ENCODE measurements at places on chromosomes 3 and 15.
A peak's percentile ranks its signal among the peaks of the same experiment; 100 is the strongest.

DNA sequence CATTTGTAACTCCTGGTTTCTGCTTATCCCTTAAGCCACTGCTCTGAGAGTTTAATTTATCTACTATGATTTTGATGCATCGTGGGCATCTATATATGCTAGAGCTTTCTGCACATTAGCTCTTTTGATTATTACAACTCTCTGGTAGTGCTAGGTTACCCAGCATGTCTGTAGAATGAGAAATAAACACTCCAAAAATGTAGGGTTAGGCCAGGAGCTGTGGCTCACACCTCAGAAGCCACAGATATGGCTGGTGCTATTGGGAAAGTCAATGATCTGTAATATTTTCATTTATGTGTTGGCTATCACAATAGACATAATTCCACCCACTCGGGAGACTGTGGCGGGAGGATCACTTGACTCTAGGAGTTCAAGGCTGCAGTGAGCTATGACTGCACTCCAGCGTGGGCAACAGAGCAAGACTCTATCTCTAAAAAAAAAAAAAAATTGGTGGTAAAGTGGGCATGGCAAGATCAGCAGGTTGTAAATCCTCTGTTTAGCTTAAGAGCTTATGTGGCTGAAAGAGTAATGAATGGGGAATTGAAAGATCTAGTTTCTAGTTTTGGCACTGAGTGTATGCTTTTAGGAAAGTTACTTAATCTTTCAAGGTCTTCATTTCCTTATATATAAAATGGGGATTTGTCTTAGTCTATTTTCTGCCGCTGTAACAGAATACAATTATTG lies 6.3 kb downstream of the TIGIT start:
- no peak for DNase-seq

GRCh38 chr3:89419647-89420241 lies 312.3 kb downstream of the EPHA3 start:
- no peak for DNase-seq

DNA sequence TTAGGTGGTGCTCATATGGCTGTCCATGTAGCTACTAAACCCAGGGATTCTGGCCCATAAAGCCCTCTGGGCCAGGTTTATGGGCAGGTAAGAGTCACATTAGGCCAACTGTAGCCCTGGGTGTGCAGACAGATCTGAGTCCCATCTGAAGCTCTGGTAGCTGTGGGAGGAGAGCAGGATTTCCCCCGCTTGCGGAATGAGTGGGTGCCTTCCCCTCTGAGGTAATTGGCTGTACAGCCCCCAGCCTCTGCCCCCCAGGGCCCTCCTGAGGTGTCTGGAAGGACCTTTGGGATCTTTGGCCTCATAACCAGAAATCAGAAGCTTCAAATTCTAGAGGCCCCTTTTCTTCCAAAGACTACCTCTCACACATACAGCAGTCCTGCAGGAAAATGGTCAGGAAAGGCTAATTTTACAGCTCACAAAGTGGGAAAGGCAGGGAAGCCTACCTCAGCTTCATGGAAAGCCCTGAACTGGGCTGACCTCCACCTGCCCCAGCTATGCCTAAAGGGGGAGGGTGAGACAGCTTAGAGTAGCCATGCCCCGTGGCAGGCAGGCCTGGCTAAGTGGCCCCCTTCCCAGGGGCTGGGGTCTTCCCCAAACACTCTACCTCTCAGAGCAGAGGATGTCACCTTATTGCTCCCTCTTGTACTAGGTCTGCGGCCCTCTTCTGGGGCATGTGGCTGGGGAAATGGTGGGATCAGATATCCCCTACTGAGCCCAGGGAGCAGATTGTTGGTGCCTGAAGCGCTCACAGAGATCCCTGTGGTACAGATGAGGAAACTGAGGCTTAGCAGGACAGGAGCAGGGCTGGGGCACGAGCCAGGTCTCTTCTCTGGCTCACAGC lies 16.8 kb downstream of the HEMK1 start:
- no peak for DNase-seq

- DNase-seq, result no peak
Measured at GRCh38 chr3:137866001-137866400, 101.9 kb downstream of the SOX14 start.

DNA sequence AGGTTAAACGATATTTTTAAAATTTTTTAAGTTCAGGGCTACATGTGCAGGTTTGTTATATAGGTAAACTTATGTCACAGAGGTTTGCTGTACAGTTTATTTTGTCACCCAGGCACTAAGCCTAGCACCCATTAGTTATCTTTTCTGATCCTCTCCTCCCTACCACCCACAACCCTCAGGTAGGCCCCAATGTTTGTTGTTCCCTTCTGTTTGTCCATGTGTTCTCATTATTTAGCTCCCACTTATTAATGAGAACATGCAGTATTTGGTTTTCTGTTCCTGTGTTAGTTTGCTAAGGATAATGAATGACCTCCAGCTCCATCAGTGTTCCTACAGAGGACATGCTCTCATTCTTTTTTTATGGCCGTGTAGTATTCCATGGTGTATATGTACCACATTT lies 14.9 kb downstream of the FAM162A start:
- DNase-seq, result no peak

- no peak for DNase-seq
Measured at GRCh38 chr3:152243301-152243711, 25.4 kb upstream of the MBNL1 start.

DNA sequence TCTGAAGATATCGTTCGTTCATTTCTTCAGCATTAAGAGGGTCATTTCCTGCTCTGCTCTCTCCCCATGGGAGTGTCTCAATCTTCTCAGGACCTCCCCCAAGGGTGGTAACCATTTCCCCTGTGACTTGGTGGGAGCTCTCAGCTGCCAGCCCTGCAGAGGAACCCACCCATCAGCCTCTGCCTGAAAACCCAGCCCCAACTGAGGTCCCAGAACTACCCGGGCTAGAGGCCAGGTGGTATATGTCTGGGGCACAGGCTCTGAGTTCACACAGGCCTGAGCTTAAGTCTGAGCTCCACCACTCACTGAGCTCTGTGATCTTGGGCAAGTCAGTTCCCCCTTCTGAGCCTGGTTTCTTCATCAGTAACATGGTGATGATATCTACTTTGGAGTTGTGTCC lies 10.0 kb upstream of the ATP2B2 start:
- peak; percentile 39 for DNase-seq

DNA sequence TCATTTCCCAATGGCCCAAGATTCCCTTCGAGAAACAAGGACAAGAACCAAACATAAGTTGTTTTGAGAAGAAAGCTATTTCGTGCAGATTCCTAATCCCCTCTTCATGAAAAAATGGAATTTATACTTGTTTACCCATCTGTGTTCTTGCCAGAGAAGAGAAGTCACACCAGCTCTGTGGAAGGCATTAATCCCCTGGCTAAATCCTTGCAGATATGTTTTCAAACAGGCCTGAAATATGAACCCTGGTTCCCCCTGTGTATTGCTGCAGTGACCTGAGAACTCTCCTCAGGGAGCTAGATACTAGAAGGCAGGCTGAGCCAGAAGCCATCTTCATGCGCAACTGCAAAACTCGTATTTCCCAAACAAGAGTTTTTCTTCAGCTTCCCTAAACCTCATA lies 337.7 kb downstream of the NEK10 start:
- DNase-seq, result no peak

DNA sequence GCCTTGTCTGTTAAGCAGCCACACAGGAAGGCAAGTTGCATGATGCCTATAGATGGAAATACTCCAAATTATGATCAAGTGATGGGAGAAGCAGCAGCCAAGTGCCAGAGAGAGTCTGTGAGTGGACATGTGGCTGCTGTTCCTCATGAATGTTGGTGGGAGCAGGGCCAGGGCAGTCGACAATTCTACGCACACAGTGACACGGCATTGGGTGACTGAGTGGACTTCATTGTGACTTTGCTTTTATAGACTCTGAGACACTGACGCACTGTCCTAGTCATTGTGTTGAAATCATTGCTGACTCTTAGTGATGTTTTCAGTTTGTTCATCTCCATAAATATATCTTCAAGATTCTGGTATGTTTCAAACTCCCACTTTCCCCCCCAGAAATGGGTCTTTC lies 246.3 kb upstream of the SEMA6D start:
- DNase-seq, result no peak

DNA sequence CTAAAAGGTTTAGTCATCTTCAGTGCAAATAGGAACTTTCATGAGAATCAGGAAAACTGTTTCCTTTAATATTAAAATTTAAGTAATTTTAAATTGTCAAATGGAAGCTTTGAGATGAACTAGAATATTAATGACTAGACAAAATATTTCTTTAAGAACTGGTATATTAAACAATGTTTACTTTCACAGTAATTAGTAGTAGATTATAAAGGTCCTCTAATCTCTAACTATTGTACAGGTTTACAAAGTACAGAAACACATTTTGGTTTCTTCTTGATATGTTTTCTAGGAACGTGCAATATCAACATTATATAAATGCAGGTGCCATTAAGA lies 138.9 kb downstream of the CLASP2 start:
- DNase-seq, result no peak

GRCh38 chr3:20844851-20845250 lies 658.8 kb upstream of the SGO1 start:
- DNase-seq, result no peak

DNA sequence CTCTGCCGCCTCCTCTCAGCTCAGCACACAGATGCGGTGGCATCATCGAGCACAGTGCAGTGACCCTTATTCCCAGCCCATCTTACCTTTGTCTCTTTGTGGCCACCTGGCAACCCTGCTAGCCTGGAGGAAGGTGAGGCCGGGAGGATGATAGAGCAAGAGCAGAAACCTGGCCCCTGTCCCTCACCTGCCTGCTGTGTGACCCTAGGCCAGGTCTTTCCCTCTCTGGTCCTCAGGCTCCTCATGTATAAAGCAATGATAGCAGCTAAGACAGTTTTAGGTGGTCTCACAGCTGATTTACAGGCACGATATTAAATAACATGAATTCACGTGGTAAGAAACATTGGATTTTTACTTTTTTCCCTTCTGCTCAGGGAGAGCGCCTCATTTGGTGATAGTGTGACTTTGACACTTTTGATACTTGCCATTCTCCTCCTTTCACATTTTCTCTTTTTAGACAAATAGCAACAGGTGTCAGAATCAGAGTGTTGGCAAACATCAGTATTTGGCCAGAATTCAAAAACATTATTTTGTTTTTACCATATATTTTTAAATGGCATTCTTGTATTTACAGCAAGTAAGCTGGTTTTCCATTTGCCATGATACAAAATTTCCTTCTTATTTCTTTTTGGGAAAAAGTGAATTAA lies 29.5 kb upstream of the CTSH start:
- no peak for DNase-seq

DNA sequence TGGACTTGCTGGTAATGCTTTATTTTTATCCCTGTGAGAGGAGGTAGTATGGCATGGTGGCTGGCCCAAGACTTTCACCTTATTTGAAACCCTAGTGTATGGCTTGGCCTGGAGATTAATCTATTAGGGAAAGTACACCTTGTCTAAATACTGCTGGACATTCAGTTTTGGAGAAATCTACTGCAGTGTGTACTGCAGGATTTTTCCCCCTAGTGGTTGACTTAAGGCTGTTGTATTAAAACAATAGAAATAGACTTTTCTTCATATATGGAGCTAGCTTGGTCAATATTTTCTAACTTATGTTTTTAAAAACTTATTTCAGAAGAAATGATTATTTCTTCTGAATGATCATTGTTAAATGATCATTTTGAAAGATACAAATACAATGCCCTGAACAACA lies 13.9 kb upstream of the SLITRK3 start:
- DNase-seq, result no peak

- peak; percentile 16 for DNase-seq
Measured at GRCh38 chr3:160395297-160395696, 3.7 kb downstream of the IFT80 start.

DNA sequence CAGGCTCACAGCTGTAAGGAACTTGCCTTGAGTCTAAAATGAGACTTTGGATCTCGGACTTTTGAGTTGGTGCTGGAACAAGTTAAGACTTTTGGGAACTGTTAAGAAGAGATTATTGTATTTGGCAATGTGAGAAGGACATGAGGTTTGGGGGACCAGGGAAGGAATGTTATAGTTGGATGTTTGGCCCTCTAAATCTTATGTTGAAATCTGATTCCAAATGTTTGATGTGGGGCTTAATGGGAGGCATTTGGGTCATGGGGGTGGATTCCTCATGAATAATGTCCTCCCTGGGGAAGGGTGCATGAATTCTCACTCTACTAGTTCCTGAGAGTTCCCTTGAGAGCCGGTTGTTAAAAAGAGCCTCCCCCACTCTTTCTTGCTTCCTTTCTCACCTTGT lies 18.5 kb upstream of the CHCHD6 start:
- DNase-seq, result no peak

DNA sequence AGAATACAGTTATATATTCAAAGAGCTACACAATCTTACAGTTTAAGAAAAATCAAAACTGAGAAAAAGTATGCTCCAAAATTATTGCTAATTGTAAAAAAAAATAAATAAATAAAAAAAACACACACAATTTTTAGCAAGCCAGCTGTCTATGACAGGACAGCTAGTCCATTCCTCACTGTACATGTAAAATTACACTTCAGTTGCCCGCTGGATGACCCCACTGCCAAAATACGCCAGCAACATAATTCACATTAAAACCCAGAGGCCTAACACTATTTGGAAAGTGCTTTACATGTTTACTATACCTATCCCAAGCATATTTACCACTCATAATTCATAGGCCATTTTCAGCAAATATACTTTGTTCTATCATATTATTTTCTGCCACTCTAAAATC lies 5.8 kb downstream of the MYO9A start:
- DNase-seq, result no peak

GRCh38 chr3:11289864-11290263 lies 17.7 kb downstream of the ATG7 start:
- DNase-seq, result no peak
